Nucleus accumbens (tissue), 56 donors: ENCODE measurements at places on chromosomes 6 and 20.

DNA sequence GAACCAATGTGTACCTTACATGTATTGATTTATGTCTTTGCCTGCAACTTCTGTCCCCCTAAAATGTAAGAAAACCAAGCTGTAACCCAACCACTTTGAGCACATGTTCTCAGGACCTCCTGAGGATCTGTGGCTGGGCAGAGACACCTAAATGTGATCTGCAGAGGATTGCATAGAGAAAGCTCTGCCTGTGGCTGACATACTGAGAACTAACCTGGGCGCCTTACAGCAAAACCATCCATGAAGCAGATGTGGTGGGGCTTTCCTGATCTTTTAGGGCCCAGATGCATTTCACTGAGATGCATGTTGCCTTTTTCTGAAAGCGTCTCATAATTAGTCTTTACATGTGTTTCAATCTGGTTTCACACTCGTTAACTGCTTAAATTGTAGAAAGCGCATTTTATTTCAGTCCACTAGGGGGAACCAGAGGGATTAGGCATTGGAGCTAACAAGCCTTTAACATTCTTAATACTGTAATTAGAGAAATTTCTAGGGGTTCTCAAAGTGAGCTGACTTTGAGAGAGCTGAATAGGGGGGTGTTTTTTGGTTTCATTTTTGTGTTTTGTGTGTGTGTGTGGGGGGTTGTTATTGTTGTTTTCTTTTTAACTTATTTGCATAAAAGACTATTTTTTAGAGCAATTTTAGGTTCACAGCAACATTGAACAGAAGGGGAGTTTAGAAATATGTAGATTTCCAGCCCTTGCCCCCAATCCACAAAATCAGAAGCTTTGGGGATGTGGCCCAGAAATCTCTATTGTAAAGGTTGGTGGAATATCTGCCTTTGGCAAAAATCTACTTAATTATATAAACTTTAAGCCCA is 50.9 kb upstream of the FAM184A start:
- DNase-seq = no peak

- no peak for DNase-seq
Observed at GRCh38 chr20:54122189-54122588, 51.6 kb downstream of the CYP24A1 start.

GRCh38 chr20:63941282-63942081 is 14.7 kb downstream of the UCKL1 start:
- no peak for DNase-seq

- DNase-seq = no peak
Observed at GRCh38 chr6:145263778-145264211, 471.5 kb downstream of the EPM2A start.

- peak; percentile 21 for DNase-seq
Observed at GRCh38 chr6:6699741-6700367, 111.3 kb downstream of the LY86 start.

DNA sequence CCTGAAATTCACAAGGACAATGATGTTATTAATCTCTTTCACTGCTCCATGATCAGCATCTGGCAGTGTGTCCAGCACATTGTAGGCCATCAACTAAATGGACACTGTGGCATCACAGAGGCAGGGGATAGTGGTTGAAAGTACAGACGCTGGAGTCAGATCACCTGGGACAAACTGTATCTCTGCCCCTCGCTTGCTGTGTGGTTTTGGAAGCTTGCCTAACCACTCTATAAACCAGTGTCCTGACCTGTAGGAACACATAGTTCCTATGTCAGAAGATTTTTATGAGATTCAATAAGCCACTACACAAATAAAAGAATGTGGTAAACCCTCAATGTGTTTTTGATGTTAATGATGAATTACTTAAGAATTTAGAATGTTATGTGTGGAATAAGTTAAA is 219.3 kb upstream of the RNF217 start:
- no peak for DNase-seq

DNA sequence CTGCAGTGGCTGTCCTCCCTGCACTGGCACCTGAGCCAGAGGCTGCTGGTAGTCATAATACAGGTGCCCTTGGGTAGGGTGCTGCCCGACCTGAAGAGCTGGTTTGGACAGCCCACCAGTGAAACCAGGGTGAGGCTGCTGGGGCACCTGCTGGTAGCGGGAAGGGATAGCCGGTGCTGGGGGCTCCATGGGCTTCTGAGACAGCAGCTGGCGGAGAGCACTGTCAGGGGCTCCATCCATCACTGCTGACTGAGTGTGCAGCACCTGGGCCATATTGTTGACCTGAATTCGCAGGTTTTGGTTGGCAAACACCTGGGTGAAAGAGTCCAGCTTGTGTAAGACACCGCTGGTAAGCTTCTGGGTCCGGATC is 51.2 kb upstream of the MRPS10 start:
- no peak for DNase-seq

DNA sequence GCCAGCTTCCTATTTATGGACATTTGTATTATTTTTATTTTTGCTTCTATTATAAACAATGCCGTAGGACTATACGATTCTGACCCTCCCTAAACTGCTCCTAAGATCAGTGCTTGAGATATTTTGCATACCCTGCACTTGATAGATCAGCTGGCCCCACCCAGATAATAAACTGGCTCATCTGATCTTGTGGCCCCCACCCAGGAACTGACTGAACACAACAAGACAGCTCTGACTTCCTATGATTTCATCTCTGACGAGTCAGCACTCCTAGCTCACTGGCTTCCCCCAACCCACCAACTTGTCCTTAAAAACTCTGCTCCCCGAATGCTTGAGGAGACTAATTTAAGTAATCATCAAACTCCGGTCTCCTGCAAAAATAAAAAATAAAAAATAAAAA is 34.9 kb upstream of the TFAP2A start:
- no peak for DNase-seq

DNA sequence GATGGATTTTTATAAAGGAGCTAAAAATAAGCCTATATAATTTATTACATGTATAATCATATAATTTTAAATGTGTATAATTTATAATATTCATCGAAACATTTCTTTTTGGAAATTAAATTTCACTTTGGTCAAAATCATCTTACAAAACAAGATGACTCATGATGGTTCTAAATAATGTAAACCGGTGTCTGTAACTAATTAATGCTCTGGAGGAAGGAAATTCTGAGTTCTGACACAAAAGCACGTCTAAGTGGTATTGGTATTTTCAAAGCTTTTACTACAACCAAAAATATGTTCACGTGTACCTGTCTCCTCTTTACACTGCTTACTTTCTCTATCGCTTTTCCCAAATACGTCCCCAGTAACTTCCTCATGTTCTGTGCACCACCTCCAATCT is 134.1 kb downstream of the MTHFD1L start:
- DNase-seq = no peak

- no peak for DNase-seq
Observed at GRCh38 chr20:38113401-38114325, 51.4 kb downstream of the TGM2 start.

GRCh38 chr6:165807249-165807960 is 144.4 kb upstream of the PDE10A start:
- DNase-seq = no peak

- no peak for DNase-seq
Observed at GRCh38 chr6:14354919-14355572, 237.5 kb downstream of the CD83 start.

DNA sequence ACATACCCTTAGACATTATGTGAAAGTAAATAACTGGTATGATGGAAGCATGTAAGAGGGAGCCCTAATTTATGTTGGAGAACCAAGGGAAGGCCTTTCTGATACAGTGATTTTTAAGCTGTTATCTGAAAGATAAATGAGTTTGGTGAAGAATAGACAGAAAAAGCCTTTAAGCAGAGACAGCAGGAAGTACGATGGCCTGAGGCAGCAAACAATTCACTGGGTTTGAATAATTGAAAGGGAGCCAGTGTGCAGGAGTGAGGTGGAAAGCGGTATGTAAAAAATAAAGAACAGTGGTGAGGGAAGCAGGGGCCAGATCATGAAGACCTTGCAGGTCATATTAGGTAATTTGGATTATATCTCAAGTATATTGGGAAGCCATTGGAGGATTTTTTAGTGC is 4.1 kb upstream of the RAB23 start:
- no peak for DNase-seq

DNA sequence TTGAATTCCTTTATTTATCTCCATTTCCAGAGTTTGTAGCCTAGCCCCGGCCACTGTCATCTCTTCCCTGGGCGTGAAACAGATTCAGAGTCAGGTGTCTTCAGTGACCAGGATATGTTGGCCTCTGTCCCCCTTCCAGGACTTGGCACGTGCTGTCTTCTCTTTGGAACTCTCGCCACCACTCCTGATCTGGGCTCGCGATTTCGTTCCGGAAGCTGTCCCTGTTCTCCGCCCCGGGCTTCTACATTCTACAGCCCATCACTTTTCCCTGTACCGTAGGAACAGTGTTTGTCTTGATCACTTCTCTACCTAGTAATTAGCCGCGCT is 739 bp downstream of the GSS start:
- DNase-seq = no peak

GRCh38 chr20:7136886-7137285 is 369.4 kb downstream of the BMP2 start:
- DNase-seq = no peak

GRCh38 chr6:117440706-117441525 is 15.2 kb upstream of the ROS1 start:
- no peak for DNase-seq

- peak; percentile 86 for DNase-seq
Observed at GRCh38 chr6:169250660-169251059, 3.0 kb downstream of the THBS2 start.

- DNase-seq = no peak
Observed at GRCh38 chr6:42012501-42013133, 37.7 kb upstream of the TAF8 start.

DNA sequence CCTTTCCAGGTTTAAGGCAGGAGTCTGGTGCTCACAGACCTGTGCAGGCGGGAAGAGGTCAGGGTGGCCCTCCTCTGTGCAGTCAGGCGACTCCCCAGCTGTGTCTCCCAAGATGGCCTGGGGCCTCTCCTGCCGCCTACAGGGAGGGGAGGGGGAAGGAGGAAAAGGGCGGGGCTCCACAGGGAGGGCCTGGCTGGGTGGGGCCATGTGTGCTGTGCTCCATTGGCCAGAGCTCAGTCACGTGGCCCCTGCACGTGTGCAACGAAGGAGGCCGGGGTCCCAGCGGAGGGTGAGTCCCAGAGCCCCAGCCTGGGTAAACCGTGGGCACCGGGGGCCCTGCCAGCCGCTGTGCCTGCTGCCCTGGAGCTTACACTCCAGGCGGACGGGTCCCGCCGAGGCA is 211.6 kb downstream of the ZDHHC14 start:
- no peak for DNase-seq

DNA sequence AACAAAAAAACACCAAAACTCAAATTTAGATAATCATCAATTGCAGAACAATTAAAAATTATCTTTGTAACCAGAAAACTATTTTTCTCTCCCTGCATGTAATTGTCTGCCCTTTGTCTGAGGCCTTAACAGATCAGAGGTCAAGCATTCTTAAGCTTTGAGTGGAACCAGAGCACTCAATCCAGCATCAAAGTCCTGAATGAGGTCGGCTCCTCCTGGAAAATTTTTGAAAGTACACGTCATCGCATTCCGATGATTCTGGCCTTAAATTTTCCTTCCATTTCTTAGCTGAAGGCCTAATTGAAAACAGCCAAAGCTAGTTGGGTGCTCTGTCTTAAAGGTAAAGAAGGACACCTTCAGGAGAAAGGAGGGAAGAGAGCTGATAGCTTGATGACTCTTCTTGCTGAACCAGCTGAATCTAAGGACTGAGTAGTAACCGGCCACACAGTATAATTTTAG is 510.2 kb upstream of the SULF2 start:
- no peak for DNase-seq

- no peak for DNase-seq
Observed at GRCh38 chr6:128848212-128848935, 34.6 kb upstream of the LAMA2 start.

GRCh38 chr20:46558511-46558959 is 8.1 kb upstream of the OCSTAMP start:
- DNase-seq = no peak

DNA sequence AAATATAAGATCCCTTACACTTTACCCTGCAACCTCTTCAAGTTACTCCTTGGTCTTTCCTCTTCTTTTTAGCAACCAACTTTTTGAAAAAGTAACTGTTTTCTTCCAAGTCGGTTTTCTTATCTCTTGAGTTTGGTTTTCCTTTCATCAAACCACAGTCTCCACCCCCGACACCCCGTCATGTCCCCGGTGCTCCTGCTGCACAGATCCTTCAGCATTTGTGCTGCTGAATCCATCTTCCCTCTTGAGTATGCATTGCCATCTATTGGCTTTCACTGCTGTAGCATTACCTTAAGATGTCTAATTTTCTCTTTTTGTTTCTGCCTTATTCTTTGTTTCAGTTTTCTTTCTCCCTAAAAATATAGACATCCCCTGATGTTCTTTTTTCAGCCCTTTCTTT is 11.9 kb upstream of the TNFRSF21 start:
- DNase-seq = no peak

- no peak for DNase-seq
Observed at GRCh38 chr6:15593798-15594197, 69.0 kb downstream of the DTNBP1 start.

- DNase-seq = no peak
Observed at GRCh38 chr6:132742495-132742894, 15.2 kb downstream of the VNN2 start.

- DNase-seq = no peak
Observed at GRCh38 chr6:116253188-116253504, 729 bp downstream of the TSPYL4 start.

DNA sequence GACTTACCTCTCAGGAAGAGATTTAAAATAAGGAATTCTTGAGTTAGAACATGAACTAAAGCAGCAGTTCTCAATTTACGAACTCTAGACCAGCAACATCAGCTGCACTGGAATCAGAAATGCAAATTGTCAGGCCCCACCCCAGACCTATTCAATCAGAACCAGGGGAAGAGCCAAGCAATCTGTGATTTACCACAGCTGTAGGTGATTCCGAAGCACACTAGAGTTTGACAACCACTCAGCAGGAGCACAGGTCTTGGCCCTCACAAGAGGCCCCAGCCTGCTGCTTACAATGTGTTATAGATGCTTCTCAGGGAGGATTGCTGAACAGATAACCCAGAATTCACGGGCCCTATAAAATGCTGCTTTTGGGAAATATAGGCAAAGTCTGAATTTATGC is 279.2 kb downstream of the PTPRK start:
- DNase-seq = no peak

GRCh38 chr6:143115728-143116127 is 55.0 kb downstream of the AIG1 start:
- DNase-seq = no peak

DNA sequence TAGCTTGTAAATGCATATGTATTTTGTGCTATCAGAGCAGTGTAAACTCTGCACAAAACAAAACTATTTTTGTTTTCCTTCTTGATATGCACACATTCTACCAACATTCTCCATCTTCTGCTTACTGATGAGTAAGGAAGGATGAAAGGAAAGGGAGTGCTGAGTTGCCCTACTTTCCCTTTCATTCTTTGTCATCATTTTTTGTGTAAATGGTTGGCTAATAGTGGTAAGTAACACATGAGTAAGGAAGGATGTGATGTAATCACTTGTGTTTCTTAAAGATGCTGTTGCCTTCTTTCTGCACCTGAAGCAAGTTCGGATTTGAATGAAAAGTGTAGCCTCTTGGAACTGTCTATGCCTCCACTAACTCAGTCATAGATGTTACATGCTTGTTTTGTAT is 4.6 kb upstream of the REV3L start:
- DNase-seq = no peak

- DNase-seq = no peak
Observed at GRCh38 chr6:7568021-7568420, 22.0 kb upstream of the SNRNP48 start.

GRCh38 chr20:22586645-22587310 is 2.4 kb upstream of the FOXA2 start:
- DNase-seq = no peak

GRCh38 chr6:129497481-129498441 is 212.2 kb downstream of the ARHGAP18 start:
- DNase-seq = no peak
